Endothelial cell (in vitro differentiated cells): ENCODE measurements at places on chromosomes 12 and 14. TPM values are rescaled to one million over a fixed set of nuclear protein-coding genes. Genes with fewer than 3 reads are reported as not detected.

Gene DLGAP5
- total RNA-seq: 12.8 TPM

Gene METTL3
- total RNA-seq: 46.1 TPM

Gene NYNRIN
- 49.0 TPM for total RNA-seq

Gene TCL1B
- not detected for total RNA-seq

- H3K27ac ChIP-seq: no peak overlapping the region
- H3K27me3 ChIP-seq: peaks cover 9% of the 10 kb centered on the region
These were observed 142.4 kb downstream of the ZFP36L1 start for GRCh38 chr14:68650404-68650994.

DNA sequence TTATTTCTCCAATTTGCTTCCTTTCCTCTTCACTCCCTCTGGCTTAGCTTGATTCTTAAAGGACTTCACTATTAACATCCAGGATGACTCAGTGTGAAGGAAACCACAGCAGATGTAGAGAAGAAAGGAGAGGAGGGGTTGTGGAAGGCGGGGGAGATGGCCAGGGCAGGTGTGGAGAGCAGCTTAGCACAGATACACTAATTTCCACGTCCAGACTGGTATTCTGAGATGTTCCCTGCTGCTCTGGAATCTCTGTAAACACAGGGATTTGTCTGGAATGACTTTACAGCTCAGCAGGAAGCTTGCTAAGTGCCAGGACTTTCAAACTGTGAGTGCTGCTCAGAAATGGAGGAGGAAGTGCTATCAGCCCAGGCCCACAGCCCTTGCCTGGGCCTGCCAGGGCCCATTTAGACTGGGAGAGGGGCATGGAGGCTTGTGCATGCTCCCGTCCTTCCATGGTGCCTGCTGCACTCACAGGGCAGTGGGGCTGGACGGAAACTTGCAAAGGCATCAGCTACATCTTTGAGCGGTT, 202.5 kb upstream of the DDHD1 start:
- H3K36me3 ChIP-seq: no peaks in the 10 kb centered on the region
- no peak overlapping the region for H3K27ac ChIP-seq
- H3K27me3 ChIP-seq: no peaks in the 10 kb centered on the region
- H3K4me3 ChIP-seq: no peak overlapping the region
- H3K4me1 ChIP-seq: peaks cover 8% of the 10 kb centered on the region

- no peak for DNase-seq
- H3K27me3 ChIP-seq: no peaks in the 10 kb centered on the region
- no peaks in the 10 kb centered on the region for H3K4me1 ChIP-seq
- H3K4me3 ChIP-seq: no peak overlapping the region
These were observed 35.6 kb downstream of the SCFD1 start for GRCh38 chr14:30657606-30658163.

- H3K4me3 ChIP-seq: no peak overlapping the region
- H3K27ac ChIP-seq: no peak overlapping the region
- H3K27me3 ChIP-seq: peaks cover 5% of the 10 kb centered on the region
These were observed 79.1 kb downstream of the CMKLR1 start for GRCh38 chr12:108260039-108260438.

DNA sequence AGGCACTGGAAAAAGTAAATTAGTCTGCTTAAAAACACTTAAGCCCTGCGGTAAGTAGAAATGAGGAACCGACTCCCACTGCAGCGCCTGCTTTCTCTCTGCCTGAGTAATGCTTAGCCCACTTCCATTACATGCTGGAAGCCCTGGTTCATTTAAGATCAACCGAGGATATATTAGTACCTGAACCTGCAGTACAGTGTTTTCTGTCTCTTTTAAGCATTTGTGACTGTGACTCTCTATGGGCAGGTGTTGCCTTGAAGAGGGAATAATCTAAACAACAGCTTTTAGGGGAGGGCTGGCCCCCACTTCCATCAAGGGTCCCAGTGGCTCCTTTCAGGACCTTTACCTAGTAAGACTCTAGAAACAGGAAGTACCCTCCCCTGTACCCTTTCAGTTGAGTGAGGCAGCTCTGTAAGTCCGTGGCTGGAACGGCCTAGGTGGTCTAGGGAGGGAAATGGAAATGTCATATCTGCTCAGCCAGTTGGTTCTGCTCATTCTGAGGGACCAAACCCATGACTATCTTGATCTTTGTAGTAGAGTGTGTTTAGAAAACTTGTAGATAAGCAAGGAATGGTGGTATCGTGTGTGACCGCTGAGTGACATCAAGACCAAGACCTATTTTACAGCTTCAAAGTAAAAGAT, 56.2 kb downstream of the FNTB start:
- H3K27ac ChIP-seq: no peak overlapping the region
- H3K27me3 ChIP-seq: peaks cover 4% of the 10 kb centered on the region
- no peak for DNase-seq

DNA sequence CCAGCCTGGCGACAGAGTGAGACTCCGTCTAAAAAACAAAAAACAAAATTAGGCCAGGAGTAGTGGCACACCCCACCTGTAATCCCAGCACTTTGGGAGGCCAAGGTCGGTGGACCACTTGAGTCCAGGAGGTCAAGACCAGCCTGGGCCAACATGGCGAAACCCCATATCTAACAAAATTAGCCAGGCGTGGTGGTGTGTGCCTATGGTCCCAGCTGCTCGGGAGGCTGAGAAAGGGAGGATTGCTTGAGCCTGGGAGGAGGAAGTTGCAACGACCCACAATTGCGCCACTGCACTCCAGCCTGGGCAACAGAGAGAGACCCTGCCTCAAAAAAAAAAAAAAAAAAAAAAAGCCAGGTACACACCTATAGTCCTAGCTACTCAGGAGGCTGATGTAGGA, 37.0 kb downstream of the KDM2B start:
- H3K27me3 ChIP-seq: peaks cover 4% of the 10 kb centered on the region
- H3K36me3 ChIP-seq: no peaks in the 10 kb centered on the region
- H3K4me3 ChIP-seq: no peak overlapping the region
- DNase-seq: no peak

DNA sequence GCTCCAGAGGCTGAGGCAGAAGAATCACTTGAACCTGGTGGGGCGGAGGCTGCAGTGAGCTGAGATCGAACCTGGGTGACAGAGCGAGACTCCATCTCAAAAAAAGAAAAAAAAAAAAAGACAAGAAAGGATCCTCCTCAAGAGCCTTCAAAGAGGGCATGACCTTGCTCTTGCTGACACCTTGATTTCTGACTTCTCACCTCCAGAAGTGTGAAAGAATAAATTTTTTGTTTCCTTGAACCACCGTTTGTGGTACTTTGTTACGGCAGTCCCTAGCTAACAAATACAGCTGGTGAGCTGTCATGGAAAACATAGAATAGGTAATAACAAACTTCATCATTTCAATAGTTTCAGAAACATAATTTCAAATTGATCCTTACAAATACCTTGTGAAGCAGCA, 1.9 kb upstream of the ACTR10 start:
- DNase-seq: no peak
- H3K27ac ChIP-seq: no peak overlapping the region
- H3K4me3 ChIP-seq: no peak overlapping the region
- H3K36me3 ChIP-seq: peaks cover 3% of the 10 kb centered on the region
- H3K27me3 ChIP-seq: peaks cover 4% of the 10 kb centered on the region

DNA sequence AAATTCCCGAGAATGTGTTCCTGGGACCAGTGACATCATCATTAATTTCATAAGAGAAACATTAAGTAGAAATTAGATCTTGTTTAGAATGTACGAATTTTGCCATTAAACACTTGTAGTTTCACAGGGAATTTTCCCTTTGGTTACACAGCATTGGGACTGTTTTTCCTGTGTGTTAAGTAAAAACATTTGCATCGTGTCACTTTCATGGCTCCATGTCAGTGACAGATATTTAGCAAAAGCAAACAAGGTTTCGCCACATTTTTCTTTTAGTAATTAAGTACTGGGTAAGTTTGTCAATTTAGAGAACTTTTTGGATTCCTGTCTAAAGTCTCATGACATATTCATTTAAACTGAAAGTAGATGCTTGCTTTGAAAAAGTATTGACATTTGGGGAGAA, 45.5 kb upstream of the OVCH1 start:
- peaks cover 16% of the 10 kb centered on the region for H3K4me1 ChIP-seq
- DNase-seq: no peak
- no peaks in the 10 kb centered on the region for H3K36me3 ChIP-seq
- H3K27me3 ChIP-seq: no peaks in the 10 kb centered on the region

- DNase-seq: no peak
- H3K27me3 ChIP-seq: peaks cover 10% of the 10 kb centered on the region
- H3K36me3 ChIP-seq: peaks cover 3% of the 10 kb centered on the region
- no peak overlapping the region for H3K27ac ChIP-seq
These were observed 2.0 kb downstream of the EEA1 start for GRCh38 chr12:92927055-92927435.

GRCh38 chr14:68544081-68544892, 248.6 kb downstream of the ZFP36L1 start:
- DNase-seq: no peak
- no peak overlapping the region for H3K4me3 ChIP-seq
- peaks cover 5% of the 10 kb centered on the region for H3K27me3 ChIP-seq
- H3K36me3 ChIP-seq: no peaks in the 10 kb centered on the region
- H3K27ac ChIP-seq: no peak overlapping the region
- H3K4me1 ChIP-seq: peaks cover 18% of the 10 kb centered on the region

DNA sequence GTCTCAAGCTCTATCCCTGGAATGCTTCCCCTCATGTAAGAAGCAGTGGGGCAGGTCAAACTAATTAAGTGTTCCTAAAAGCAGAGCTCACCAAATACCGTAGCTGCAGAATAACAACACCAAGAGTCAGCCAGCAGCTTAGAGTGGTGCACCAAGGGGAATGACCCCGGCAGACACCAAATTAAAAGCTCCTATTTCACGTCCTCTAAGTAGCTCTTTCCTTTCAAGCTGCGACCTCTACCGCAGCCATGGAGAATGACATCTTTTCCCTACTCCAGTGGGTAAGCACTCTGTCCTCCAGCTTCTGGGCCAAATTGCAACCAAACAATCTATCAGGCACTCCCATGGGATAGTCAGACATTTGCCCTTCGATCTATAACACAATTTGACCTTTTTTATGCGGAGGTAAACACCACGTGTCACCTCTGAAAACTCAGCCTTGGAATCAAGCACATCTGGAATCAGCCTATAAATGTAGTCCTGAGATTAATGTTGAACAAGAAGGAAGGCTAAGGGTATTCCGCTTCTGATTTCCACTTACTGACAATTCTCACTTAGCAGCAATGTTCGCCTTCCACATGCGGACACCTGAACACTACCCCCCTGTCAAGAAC, 67.6 kb upstream of the CDKN3 start:
- no peaks in the 10 kb centered on the region for H3K36me3 ChIP-seq
- H3K4me3 ChIP-seq: peak overlapping the region; percentile 26
- H3K4me1 ChIP-seq: peaks cover 39% of the 10 kb centered on the region
- no peak overlapping the region for H3K27ac ChIP-seq

DNA sequence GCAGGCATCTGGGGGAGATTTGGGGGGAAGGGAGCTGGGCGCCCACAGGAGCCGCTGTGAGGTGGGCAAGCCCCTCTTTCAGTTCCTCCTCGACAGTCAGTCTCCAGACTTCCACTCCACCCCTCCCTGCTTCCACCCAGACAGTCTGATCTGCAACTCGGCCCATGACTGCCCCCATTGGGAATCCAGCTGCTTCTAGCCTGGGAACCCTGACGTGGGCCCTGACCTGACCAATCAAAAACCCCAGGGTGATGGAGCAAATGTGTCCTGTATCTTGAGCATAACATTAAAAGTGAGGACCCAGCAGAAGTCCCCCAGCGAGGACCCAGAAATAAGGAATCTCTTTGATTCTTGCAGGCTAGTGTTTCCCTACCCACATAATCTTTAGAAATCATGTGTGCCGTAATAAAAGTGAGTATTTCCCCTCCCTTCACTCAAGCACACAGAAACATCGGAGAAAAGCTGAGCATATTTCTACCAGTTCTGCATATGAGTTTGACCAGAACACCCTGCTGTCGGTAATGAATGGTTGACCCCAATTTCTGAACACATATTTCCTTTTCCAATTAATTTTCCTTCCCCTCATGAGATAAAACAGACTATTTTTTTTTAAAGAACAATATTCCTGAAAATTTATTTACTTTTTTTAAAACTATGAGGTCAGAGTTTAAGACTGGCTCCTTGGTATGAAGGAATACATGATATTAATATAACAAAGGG, 6.4 kb downstream of the SSH1 start:
- peaks cover 11% of the 10 kb centered on the region for H3K27me3 ChIP-seq
- peaks cover 51% of the 10 kb centered on the region for H3K4me1 ChIP-seq
- no peak for DNase-seq
- H3K27ac ChIP-seq: peak overlapping the region; percentile 21
- peaks cover 62% of the 10 kb centered on the region for H3K36me3 ChIP-seq

- no peaks in the 10 kb centered on the region for H3K36me3 ChIP-seq
- no peak for DNase-seq
- no peaks in the 10 kb centered on the region for H3K27me3 ChIP-seq
- peak overlapping the region; percentile 74 for H3K27ac ChIP-seq
- H3K4me3 ChIP-seq: no peak overlapping the region
These were observed 14.2 kb downstream of the PAPOLA start for GRCh38 chr14:96516351-96516750.

- H3K36me3 ChIP-seq: no peaks in the 10 kb centered on the region
- H3K4me1 ChIP-seq: peaks cover 7% of the 10 kb centered on the region
- no peak overlapping the region for H3K4me3 ChIP-seq
- DNase-seq: no peak
- no peak overlapping the region for H3K27ac ChIP-seq
- H3K27me3 ChIP-seq: peaks cover 5% of the 10 kb centered on the region
These were observed 180.8 kb downstream of the CRADD start for GRCh38 chr12:93857991-93858447.

DNA sequence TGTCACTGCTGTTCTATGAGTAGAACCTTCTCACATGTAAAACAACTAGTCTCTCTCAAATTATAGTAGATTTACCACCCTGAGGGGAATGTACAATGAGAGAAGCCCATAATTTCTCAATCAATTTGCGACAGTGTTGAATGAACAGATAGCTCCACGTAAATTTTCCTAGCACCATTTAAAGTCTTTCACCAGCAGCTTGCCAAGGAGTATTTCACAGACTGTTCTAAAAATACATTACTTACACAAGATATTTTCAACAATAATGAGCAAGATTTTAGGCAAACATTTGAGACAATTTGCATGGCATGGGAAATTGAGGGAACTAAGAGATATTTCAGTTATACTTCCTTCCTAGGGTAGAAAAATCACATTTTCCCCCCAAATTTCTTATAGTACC, 151.6 kb downstream of the KICS2 start:
- no peak overlapping the region for H3K27ac ChIP-seq
- DNase-seq: no peak
- peaks cover 50% of the 10 kb centered on the region for H3K36me3 ChIP-seq
- H3K27me3 ChIP-seq: peaks cover 3% of the 10 kb centered on the region
- no peak overlapping the region for H3K4me3 ChIP-seq
- peaks cover 2% of the 10 kb centered on the region for H3K4me1 ChIP-seq

DNA sequence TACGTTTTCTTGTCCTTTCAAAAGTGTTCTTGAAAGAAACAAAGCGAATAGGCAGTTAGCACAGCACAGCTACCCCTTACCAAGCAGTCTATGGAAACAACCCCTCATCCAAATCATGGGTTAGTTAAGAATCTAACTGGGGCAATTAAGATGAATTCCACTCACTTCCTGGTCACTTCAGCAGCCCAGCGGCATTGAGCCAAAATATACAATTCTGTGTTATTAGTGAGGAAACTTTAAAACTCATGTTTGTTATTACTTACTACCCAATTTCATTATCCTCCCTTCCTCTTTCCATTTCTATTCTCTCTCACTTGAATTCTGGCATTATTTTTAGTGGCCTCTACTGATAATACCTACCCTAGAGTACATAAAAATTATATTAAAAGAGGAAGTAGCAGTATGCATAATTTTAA, 121.4 kb downstream of the PPHLN1 start:
- no peak overlapping the region for H3K27ac ChIP-seq
- no peak overlapping the region for H3K4me3 ChIP-seq
- DNase-seq: no peak
- peaks cover 40% of the 10 kb centered on the region for H3K36me3 ChIP-seq
- H3K4me1 ChIP-seq: peaks cover 4% of the 10 kb centered on the region
- no peaks in the 10 kb centered on the region for H3K27me3 ChIP-seq
